Cerebellum (tissue), 4 donors: ENCODE measurements at places on chromosomes 4 and X.

GRCh38 chr4:148425327-148426110, 16.7 kb downstream of the NR3C2 start:
- no peak for DNase-seq

DNA sequence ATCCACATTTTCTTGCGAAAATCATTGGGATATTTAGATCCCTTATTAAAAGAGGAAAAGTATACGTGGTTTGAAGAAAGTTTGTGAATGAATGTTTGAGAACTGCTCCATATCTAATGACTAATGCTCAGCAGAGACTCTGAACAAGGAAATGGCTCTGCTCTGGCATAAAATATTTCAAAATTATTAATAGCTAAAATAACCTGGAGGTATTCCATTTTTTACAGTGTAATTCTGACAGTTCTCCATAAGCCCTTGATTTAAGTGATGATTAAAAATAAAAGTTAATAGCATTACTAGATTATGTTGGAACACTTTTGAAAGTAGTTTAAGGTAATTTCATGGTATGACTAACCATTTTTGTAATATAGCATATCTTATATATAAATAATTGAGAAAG, 1276.9 kb upstream of the TENM3 start:
- DNase-seq: no peak

- no peak for DNase-seq
These were observed 60.2 kb downstream of the SEPSECS start for GRCh38 chr4:25100021-25100555.

GRCh38 chr4:126890994-126891393, 741.8 kb upstream of the INTU start:
- no peak for DNase-seq

DNA sequence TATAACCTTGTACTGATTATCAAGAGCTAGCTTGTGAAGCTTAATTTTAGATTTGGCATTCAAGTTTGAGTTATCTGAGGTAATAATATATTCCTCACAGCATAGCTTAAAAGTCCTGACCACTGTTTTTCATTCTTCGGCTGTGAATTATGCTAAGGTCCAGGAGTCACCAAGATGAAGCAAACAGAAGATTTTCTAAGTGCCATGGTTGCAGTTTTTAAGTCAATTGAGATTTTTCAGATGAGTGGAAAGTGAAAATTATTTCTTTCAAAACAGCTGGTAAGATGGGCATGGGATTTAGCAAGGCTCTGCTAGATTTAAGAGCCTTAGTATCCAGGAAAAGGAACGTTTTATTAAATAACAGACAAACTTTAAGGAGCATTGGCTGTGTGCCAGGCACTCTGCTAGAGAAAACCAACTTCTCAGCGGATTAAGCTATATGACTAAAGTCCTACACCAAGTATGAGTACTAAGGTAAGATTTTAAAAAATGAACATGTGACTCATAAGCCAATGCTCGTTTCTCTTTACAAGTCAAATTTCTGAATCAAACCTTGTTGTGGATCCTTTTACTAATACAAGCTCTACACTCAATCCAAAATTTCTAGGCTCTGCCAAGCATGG, 149.9 kb upstream of the IL15 start:
- DNase-seq: no peak

GRCh38 chrX:16429406-16429805, 220.6 kb upstream of the S100G start:
- DNase-seq: no peak

- DNase-seq: no peak
These were observed 68.4 kb downstream of the LDB2 start for GRCh38 chr4:16830081-16830480.

GRCh38 chr4:112061207-112061817, 83.9 kb upstream of the FAM241A start:
- DNase-seq: no peak

DNA sequence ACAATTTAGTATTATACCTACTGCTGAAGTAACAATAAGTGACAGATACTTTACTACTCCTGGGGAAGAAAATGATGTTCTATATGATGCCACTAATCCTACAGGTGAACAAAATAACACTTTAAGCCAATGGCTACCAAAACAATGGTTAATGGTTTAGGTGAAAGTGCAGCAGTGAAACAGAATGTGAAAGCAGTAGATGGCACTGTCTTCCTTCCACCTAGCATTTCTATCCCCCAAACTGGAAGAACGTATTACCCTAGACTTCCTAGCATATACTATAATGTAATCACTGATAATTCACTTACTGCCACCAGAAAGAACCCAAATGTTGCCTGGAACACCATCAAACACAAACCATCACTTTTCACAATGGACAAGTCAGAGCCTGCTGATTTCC, 18.9 kb upstream of the CABS1 start:
- DNase-seq: no peak

DNA sequence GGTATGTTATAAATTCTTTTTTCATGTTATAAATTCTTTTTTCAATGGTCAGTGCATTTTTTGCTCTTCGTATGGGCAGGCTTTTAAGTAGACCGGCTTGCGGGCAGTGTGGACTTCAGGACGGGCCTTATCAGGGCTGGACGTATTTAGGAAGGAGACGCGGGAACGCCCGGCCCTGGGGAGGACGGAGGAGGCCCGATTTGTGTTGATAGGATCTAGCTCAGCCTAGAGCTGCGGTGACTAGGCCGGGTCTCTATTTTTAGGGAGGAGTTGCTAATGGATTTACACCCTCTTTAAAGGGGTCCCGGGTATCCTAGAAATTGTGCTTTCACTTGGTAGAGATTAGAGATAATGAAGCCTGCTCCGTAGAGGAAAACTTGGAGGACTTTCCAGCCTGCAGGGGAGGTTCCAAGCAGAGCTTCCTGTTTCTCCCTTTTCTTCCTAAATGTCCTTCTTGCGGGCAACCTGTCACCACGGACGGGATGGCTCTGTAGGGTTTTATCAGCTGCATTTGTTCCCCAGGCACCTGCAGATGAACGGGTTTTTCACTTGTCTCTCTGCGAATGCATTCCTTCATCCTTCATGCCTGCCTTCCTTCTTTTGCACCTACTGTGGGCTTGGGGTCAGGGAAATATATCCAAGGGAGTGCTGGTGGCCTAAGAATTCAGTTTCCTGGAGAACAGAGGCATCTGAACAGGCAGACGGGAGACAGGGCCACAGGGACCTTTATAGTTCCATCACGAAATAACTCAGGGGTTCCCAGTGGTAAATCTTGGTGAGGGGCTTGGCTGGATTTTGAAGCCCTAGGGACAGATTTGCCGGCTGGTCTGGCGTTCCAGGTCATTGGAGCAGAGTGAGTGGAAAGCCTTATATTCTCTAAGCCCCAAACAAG, 1.4 kb downstream of the CD99 start:
- no peak for DNase-seq

DNA sequence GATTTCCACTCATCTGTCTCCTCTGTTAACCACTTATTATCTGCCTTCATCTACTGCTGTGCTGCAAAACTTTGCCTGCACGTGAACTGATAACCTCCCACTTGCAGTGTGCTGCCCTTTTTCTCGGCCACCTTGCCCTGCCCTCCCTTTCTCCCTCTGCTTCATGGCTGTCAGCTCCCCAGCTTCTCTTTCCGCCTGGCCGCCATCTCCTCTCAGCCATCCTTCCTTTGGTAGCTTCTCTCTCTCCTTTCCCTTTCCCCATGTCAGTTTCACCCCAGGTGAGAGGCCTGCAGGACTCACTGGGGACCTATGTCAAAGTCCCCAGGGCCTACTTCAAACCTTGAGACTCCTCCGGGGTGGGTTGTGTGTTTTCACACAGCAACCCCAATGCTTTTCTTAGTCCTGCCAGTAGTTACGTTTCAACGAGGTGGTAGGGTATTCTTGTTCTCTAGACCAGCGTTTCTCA, 6.6 kb downstream of the MSL3 start:
- DNase-seq: no peak

DNA sequence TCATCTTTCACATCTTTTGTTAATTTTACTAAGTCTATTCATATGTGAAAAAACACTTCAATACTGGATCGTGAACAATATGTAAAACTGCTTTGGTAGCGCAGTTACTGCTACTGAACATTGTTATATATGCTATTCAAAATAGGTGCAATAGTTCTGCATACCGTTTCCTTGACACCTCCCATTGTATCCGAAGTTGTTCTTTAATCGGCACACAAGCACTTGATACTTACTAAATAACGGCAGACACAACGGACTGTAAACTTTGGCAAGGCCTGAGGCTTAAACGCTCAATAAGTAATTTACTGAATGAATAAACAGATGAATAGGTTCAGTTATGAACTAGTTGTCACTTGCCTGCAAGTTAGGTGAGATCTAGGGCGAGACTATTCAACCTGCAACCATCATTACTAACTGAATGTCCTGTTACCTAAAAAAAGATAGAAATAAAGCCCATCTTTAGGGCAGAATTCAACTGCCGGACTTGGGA, 620 bp downstream of the ANAPC10 start:
- DNase-seq: no peak

DNA sequence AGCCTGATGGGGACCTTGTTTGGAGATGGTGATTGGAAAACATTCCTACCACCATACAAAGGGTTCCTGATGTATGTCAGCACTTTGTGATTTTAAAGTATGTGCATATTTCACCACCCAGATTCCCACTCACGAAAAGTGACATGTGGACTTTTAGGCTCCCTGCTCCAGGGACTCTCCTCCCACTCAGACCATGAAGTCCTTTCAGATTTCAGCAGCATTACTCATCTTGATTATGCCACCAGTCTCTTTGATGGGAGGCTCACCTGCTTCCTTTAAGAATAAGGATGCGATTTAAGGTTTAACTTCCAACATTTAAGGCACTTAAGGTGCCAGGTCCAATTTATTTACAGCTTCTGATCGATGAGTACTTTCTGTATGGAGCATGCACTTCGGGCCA, 204.4 kb downstream of the PPARGC1A start:
- no peak for DNase-seq

DNA sequence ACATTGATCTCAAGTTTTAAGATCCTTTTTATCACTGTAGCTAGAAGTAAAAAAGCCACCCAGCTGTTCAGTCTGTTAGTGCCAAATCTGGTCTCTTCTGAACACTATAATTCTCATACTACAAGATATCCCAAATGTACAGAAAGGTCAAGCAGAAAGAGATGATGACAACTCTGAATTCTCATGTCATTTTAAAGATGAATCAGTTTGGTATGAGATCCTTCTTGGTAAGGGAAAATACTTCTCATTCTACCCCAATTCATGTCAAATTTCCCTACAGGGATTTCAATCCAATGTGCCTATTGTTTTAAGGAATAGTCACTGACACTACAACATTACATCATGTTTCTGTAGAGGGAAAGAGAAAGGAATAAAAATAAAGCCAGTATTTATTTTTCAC, 184.5 kb downstream of the CPEB2 start:
- DNase-seq: no peak

DNA sequence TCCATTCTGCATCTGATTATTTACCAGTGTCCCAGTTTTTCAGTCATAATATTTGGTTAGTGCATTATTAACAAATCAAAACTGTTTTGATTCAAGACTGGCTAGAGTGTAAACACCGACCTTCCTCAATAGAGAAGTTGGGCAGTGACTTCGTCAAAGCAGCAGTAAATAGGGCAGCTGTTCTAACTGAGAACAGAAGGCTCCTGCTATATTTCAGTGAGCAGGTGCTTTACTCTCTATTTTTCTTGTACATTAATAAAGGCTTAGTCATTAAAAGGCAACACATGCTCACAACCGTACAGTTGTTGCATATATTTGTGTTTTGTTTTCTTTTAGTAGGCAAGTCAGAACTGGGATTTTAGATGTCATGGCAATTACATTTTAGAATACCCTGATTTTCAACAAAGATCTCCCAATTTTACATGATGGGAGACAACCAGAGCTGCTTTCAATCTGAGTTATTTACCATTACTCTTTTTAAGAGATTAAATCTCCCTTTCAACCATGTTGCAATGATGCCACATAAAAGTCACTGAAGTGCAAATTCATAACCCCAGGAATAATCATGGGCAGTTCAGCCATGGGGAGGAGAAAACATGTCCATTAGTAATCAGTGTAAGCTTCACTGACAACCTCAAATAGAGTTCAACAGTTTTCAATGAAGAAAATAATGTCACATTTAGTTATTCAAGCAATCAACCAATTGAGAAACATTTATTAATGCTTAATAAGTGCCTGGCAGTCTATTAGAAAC, 233.3 kb downstream of the NDST4 start:
- no peak for DNase-seq

DNA sequence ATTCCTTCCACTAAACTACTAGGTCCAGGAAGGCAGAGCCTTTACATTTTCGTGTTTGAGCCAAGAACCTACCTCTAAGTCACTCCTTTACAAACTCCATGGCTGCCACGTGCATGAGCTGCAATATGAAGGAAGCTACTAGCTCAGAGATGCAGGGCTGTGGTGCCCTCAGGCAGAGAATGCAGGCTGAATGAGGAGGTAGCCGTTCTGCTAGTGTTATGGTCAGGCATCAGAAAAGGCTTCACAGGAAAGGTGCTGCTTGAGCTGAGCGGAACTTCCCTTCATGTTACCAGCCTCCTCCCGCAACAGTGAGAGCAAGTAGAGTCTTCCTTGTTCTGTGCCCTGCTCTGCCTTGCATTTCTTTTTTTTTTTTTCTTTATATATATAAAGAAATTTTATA, 148.3 kb upstream of the PACRGL start:
- no peak for DNase-seq

DNA sequence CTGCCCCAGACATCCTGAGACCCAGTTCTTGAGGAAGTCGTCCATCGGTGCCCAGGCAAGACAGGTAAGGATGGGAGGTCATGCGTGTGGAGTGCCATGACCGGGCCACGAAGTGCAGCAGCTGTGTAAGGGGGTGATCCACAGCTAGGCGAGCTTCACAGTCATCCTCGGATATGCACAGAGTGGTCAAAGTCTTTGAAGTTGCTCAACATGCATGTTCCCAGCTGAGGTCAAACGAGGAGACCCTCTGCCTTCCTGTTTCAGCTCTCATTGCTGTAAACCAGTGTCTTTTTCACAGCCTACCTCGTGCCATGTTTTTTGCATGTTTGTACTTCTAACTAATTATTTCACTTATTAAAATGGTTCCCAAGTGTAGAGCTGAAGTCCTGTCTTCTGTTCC, 109.9 kb upstream of the TBL1X start:
- DNase-seq: no peak

DNA sequence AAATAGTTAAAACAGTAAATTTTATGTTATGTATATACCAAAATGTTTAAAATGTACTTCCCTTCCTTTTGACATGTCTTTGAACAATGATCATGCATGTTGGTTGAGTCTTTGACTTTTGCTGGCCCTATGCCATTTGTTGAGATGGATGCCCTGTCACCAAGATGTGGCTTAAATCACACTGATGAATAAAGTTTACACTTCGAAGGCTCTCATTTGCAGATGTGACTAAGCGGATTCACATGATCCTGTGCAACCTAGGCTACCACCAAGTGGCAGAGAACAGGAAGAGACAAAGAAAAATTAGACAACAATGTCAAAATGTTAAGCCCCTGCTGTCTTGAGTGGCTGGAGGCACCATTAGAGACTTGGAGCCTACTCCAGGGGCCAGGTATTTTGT, 139.9 kb downstream of the RAB28 start:
- no peak for DNase-seq

GRCh38 chrX:130343411-130343810, 3.7 kb downstream of the SLC25A14 start:
- no peak for DNase-seq

GRCh38 chrX:130636277-130636676, 234.5 kb downstream of the RBMX2 start:
- DNase-seq: no peak

- peak; percentile 5 for DNase-seq
These were observed 206.8 kb downstream of the TENM3 start for GRCh38 chr4:182449930-182450439.

GRCh38 chr4:153332936-153333335, 11.6 kb upstream of the MND1 start:
- no peak for DNase-seq

- DNase-seq: peak; percentile 7
These were observed 39.3 kb upstream of the NHSL2 start for GRCh38 chrX:71871367-71871766.
